T-helper 2 cell treated with Interferon-gamma antibody and Interleukin-4, amounts not matched to agents 100 ng/mL and 5 ng/mL, for 36 hours (primary cell): ENCODE measurements at places on chromosomes 3 and 15. TPM values are rescaled to one million over a fixed set of nuclear protein-coding genes. Genes with fewer than 3 reads are reported as not detected.

UBL7 gene
- total RNA-seq, result 48.4 and 60.4 TPM in 2 replicates

ST3GAL6 gene
- not detected in 2 replicates for total RNA-seq

MUSTN1 gene
- total RNA-seq, result 1.4 TPM in 2 replicates

GRM7 gene
- total RNA-seq, result not detected in 2 replicates

LRRC31 gene
- total RNA-seq, result not detected in 2 replicates

CRYGS gene
- total RNA-seq, result 5.0 and 5.4 TPM in 2 replicates
